ENCODE measurements at places on chromosomes 7 and 10.

GRCh38 chr10:96352582-96352981 lies 6.2 kb downstream of the OPALIN start:
- DNase-seq = no peak

- no peak for DNase-seq
Observed at GRCh38 chr7:7439564-7439963, 96.1 kb downstream of the COL28A1 start.

GRCh38 chr10:2761311-2761710 lies 306.0 kb upstream of the PFKP start:
- DNase-seq = no peak

GRCh38 chr10:23432166-23432565 lies 6.7 kb upstream of the OTUD1 start:
- DNase-seq = no peak

GRCh38 chr7:136857573-136857972 lies 10.9 kb upstream of the CHRM2 start:
- no peak for DNase-seq

- no peak for DNase-seq
Observed at GRCh38 chr7:143905509-143905908, 3.5 kb upstream of the TCAF1 start.

GRCh38 chr7:151851145-151851751 lies 25.7 kb downstream of the PRKAG2 start:
- no peak for DNase-seq

DNA sequence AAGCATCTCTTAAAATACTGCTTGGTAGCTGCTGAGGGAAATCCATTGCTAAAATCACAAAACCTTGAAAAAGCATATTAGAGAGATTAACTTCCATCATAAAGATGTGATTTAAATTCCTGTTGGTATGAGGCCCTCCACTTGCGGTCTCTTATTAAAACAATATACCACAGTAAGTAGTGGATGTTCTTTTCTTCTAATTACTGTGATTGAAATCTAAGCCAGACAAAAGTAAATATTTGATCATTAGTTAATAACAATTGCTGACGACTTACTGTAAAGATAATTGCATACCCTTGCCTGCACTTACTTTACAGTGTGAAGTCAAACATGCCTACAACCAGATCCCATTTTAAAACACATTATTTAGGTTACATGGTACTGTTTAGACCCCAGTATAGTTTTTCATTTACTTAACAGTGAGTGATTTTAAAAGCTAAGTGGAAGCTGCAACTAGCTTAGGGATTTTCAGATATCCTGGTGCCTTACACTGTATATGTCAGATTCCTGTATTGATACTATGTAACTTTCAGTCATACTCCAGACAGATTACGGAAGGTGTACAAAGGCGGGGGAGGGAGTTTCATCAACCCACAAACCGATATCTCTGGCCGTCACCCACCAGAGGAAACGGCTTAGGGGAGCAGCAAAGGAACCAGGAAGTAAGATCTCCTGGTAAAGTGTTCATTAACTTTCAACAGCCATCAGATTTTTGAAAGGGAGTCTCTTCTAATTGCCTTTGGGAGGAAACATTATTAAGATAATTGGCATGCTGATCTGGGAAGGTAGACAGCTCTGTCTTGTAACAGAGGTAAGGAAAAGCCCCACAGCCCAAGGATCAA lies 986 bp downstream of the NRP1 start:
- DNase-seq = no peak

All from AG09309 (cell line).